ENCODE measurements at places on chromosomes 6 and 20.

DNA sequence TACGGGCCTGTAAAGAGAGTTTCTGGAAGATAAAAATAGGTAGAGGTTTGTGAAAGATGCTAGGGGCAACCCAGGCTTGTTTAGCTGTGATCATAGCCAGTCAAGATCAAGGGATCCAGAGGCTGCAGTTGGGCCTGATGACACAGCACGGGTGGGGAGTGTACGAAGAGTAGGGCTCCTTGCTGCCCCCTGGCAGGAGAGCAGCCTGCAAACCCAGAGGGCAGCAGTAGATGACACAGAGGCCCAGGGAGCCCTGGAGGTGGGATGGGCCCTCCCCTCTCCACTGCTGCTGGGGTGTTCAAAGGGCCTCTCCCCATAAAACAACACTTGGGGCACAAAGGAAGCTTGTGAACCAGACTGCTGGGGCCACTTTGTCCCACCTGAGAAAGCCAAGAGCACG, 47.2 kb downstream of the VEGFA start:
- DNase-seq = no peak

DNA sequence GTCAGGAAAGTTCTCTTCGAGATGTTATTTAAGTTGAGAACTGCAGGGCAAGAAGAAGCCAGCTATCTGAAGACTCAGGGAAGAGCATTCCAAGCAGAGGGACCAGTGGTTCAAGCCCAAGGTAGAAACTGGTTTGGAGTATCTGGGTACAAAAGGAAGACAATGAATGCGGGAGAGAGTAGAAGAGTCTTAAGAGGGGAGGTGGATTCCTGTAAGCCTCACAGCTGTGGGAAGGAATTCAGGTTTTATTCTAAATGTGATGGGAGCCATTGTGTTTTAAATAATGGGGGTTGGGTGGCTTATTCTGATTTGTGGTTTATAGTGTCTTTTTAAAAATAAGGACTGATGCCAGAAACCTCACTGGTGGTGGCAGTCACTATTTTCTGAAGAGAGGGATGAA, 37.6 kb upstream of the TENT5A start:
- no peak for DNase-seq

DNA sequence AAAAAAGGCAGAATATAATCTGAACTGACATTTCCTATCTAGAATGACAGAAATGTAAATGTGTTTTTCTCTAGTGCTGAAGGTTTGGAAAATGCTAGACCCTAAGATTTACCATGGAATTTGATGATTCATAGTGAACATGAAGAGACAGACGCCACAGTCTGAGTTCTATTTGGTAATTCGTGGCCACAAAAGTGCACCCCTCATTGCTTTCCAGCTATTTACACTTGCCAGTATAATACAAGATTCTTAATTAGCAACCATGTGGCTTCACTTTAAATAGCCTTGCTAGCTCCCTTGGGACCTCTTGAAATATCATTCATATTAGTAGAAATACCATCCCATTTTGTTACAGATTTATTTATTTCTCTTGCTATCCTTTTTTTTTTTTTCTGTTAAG, 636.8 kb downstream of the PRKN start:
- DNase-seq = peak; percentile 94

DNA sequence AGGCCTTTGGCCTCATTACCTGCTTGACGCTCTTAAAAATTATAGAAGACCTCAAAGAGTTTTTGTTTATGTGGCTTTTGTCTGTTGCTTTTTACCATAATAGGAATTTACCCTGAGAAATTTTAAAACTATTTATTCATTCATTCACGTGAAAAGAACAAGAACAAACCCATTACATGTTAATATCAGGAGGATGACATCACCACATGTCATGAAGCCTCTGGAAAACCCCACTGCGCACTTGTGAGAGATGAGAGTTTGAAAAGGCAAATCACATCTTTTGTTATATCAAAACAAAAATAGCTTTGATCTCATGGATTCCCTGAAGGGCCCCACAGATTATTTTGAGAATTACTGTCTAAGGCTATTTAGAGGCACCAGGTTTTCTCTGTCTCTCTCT, 61.3 kb upstream of the EYA2 start:
- DNase-seq = no peak

DNA sequence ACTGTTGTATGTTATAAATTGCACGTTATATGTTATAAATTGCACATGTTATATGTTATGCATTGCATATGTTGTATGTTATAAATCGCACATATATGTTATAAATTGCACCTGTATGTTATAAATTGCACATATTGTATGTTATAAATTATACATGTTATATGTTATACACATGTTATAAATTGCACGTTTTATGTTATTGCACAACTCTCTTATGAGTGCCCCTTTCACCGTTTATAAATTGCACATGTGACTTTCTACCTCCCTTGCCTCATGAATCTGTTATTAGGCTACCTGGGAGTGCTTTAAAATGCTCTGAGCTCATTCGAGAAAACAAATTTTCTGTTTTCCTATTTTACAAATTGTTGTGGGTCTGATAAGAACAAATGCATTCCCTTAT, 84.1 kb downstream of the RNF182 start:
- no peak for DNase-seq

- DNase-seq = no peak
Measured at GRCh38 chr6:105769987-105770386, 316.1 kb upstream of the PRDM1 start.

- DNase-seq = no peak
Measured at GRCh38 chr20:36540551-36541211, 638 bp upstream of the MYL9 start.

DNA sequence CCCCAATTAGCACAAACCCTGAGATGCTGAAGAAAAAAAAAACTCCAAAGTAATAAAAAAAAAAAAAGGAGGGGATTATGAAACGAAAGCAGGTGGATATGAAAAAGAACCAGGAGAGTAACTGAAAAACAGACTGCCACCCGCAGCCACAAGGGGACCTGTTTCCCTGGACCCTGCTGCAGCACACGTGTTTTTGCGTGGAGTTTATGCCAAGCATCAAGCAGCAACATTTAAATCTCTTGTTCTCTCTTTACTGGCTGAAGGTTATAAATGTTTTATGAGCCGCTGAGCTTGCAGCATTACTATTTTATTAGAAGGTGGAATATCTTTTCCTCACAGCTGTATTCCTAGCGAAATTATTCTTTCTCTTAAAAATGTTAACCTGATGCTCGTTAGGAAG, 131.6 kb upstream of the OLIG3 start:
- no peak for DNase-seq

GRCh38 chr6:30759575-30760239, 15.4 kb upstream of the IER3 start:
- peak; percentile 92 for DNase-seq

DNA sequence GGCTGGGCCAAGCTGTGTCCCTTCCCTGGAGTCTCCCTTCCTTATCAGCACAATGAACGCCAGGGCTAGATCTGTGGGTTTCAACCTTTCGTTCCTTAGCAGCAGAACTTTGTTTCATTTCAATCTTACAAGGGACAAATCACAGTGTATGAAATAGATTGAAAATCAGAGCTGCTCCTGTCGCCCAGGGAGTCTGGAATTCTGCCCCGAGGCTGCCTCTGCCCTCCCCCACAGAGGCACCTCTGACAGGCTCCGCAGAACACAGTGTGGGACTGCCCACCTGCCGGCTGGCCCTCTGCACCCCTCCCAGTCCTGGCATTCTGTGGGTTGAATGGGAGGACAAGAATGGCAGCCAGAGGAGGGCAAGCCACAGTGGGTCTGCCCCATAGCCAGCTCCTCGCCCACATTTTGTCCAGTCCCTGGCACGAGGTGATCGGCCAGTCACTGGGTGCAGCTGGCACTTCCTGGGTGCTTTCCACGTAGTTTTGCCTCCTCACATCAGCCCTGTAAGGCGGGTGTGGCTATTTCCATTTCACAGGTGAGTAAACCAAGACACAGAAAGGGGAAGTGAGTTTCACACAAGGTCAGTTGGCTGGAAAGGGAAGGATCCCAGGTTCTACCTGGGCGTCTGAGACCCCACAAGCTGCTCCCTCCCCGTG, 26.1 kb downstream of the MANBAL start:
- no peak for DNase-seq

GRCh38 chr6:3778701-3779573, 27.4 kb upstream of the PXDC1 start:
- no peak for DNase-seq

Measured in fibroblast of skin of left quadriceps (primary cell).